ENCODE measurements at places on chromosomes 6 and 20.

DNA sequence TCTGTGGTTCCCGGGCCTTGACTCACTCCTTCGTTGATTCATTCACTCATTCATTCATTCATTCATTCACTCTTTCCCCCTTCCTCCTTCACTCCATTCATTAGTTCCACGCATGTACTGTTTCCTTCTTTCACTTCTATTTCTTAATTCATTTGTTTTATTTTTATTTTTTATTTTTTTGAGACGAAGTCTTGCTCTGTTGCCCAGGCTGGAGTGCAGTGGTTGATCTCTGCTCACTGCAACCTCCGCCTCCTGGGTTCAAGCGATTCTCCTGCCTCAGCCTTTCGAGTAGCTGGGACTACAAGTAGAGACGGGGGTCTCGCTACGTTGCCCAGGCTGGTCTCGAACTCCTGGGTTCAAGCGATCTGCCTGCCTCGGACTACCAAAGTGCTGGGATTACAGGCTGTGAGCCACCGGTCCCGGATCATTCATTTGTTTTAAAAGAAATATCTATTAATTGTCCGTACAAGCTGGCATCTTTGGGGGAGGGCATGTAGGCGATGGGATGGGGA lies 427 bp upstream of the NFKBIE start:
- DNase-seq = no peak

DNA sequence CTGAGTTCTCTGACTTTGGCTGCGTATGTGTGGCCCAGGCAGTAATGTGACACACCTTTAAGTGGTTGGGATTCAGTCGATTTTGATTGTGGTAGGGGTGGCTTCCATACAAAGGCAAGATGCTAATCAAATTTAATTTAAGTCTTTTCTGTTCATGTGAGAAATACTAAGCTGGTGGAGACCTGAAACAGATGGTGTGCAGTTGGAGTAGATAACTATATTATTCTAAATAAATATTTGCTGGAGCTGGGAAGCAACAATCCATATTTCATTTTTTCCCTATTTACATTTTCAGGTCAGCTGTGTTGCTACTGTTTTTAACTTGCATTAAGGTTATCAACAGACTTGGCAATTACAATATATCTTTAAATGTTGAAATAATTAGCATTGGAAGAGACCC lies 67.4 kb upstream of the C20orf144 start:
- no peak for DNase-seq

DNA sequence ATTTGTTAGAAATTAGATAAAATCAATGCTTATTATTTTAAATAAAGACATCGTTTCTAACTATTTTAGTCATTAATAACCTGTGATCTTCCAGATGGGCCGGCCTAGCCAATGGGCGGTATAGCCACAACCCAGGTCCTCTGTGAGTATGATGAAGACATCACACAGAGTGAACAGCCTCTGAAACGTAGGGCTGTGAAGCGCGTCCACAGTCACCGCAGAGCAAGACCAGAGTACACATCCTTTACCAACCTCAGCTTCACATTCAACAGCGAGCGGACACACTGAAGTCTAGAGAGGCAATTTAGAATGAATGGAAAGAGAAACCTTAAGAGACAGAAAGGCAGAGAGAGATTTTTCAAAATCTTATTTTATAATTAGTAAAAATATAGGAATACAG lies 125.0 kb upstream of the RPS6KA2 start:
- DNase-seq = no peak

- no peak for DNase-seq
Observed at GRCh38 chr20:53550280-53551187, 43.1 kb downstream of the ZNF217 start.

Measured in hematopoietic multipotent progenitor cell (in vitro differentiated cells).